Endothelial cell (in vitro differentiated cells): ENCODE measurements at places on chromosomes 4 and X.

DNA sequence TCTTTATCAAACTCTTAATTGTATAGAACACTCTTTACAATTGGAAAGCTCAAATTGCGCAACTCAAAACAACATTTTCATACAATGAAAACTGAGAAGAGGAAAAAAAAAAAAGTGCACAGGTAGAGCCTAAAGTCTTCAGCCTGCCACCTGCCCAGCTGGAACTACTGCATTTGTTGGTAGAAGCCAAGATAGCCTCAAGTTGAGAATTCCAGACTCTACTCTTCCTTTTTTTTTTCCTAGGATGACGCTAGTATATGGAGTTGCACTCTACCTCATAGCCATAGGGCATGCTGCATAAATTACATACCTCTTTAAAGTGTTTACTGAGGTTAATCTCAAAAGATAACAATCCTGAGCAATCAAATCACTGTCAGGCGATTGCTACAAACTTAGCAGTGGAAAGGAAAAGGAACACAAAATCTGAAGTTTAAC is 13.6 kb downstream of the ABCG2 start:
- DNase-seq, result no peak

DNA sequence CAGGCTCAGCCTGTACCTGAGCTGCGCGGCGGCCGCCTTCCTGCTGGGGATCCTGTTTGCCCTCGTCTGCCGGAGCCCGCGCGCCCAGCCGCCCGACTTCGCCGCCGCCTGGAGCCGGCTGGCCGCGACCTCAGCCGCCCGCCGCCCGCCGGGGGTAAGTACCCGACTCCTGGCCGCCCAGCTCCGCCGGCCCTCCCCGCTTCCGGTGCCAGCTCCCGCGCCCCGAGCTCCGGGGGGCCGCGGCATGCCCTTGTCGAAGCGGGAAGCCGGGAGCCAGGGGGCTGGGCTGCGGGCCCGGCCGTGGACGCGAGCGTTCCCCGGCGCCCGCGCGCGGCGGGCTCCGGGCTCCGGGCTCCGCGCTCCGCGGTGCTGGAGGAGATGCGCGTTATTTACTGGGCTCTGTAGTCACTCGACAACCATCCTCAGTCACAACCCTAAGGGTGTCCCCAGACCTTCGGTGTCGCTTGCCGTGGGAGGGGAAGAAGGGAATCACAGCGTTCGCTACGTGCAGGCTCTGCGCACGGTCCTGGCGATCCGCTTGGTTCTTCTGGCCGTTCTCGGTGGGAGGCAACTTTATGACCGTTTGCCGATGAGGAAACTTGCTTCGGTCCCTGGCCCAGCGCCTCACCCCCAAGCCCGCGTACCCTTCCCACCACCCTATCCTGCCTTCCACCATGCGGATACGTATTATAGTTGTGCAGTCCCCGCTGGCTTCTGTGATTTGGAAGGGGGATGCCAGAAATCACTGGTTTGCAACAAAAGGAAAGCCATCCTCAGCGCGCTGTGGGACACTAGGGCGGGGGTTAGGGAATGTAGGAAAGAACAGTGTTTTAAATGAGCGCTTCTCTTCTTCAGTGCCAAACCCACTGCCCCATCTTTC is 944 bp downstream of the SNX25 start:
- peak; percentile 62 for DNase-seq

DNA sequence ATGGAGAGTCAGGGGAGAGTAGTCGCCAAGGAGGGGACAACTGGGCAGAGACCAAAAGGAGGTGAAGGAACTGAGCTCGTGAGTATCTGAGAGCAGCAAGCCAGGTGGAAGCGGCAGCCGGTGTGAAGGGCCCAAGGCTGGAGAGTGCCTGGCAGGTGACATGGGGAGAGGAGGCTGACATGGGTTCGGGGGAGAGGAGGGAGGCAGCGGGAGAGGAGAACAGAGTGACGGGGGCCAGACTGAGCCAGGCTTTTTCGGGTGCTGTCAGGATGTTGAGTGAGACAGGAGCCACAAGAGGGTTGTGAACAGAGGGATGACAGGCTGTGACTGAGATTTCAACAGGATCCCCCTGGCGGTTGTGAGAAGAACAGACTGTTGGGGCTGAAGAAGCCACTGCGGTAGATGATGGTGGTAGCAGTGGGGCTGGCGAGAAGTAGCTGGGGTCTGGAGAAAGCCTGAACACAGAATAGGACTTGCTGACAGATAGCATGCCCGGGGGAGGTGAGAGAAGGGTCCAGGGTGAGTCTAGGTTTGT is 5.7 kb downstream of the ELK1 start:
- DNase-seq, result no peak

- peak; percentile 11 for DNase-seq
These were observed 72.8 kb downstream of the SLC9A7 start for GRCh38 chrX:46686003-46686645.

- DNase-seq, result no peak
These were observed 29.7 kb downstream of the DCX start for GRCh38 chrX:111382277-111382676.

- no peak for DNase-seq
These were observed 105.8 kb upstream of the CBR4 start for GRCh38 chr4:169115897-169116254.

DNA sequence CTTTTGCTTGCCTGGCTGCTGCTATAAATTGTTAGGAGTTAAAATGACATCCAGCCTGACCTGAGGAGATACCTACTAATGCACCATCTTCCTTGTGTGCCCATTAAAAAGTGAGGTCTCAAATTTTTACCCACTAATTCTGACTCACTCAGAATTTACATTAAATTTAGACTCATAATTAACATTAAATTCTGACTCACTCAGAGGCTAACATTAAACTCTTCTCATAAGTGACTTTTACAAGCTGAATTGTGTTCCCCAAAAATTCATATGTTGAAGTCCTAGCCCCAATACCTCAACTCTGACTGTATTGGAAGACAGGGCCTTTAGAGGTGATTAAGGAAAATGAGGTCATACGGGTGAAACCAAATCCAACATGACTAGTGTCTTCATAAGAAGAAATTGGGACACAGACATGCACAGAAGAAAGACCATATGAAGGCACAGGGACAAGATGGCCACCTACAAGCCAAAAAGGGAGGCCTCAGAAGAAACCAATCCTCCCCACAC is 11.8 kb downstream of the CASP6 start:
- DNase-seq, result no peak

- no peak for DNase-seq
These were observed 255.9 kb downstream of the SPRY1 start for GRCh38 chr4:123652476-123652875.

DNA sequence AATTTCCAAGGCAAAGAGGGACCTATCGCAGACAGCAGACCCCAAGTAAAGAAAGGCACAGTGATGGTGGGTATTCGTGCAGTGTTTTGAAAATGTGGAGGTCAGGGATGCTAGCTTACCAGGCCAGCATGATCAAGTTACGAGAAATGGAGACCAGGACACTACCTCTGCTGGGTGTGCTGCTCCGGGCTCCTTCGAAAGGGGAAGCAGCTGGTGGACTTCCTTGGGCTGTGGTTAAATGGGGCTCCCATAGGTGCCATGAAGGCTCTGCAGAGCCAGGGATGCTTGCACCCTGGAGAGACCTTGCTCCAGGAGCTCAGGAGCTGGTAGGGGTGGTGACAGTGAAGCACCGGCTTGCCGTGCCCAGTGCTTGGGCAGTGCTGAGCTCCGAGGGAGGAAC is 68.8 kb downstream of the TBL1X start:
- no peak for DNase-seq

- no peak for DNase-seq
These were observed 4.7 kb downstream of the THAP9 start for GRCh38 chr4:82905205-82905604.

- DNase-seq, result no peak
These were observed 1075.0 kb upstream of the TENM3 start for GRCh38 chr4:181168011-181168805.

DNA sequence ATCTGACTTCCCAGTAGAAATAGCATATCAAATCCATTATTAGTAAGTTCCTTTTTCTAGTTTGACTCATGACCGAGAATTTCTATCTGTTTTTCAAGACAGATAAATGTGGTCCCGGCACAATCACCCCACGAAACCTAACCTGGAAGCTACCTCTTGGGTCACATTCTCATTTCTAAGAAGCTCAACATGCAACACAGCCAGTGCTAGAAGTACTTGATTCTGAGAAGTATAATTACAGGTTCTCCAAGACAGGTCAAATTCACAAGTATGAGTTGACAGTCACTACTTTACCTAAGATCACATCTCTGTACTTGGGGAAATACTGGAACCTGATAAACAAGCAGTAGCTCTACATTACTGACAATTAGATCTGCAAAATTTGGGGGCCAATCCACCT is 54.0 kb upstream of the PLAC1 start:
- DNase-seq, result no peak

DNA sequence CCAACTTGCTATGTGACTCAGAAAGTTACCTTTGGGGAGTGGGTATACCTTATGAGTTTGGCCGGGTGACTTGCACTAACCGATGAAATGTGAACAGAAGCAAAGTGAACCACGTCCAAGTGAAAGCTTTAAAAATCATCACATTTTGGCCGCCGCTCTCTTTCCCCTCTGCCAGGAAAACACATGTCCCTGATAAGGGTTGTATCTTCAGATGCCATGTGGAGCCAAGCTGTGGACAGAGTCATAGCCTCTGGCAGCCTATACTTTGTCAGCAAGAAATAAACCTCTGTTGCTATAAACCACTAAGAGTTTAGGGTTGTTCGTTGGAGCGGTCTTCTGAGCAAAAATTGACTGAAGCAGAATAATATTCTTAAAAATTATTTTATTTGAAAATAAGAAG is 92.3 kb downstream of the PRDM5 start:
- no peak for DNase-seq

DNA sequence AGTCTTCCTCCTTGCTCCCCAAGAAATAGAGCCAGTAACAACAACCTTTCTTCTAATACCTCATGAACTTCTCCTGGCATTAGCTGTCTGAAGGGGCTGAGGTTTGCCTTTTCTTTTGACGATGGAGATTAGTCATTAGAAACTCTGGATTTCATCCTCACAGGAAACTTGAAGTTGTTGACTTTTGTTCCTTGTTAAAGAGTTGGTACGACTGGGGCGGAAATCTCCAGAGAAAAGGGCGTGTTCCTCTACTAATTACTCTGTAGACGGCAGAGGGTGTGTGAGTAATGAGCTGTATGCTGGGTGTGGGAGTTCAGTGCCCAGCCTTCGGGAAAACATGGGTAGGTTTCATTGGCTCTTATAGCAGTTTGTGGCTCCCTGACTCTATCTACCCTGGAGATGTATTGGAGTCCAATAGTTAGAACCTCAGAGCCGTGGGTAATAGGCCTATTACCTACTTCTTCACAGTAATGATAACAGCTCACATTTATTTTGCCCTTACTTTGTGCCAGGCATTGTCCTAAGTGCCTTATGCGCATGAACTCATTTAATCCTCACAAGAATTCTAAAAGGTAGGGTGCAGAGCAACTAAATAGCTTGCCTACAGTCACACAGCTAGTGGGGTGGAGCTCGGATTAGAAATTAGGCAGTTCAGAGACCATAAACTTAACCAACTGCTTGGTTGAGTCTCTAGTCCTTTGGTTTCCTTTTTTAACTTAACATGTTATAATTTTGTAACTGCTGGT is 23.4 kb downstream of the TMEM164 start:
- DNase-seq, result no peak

DNA sequence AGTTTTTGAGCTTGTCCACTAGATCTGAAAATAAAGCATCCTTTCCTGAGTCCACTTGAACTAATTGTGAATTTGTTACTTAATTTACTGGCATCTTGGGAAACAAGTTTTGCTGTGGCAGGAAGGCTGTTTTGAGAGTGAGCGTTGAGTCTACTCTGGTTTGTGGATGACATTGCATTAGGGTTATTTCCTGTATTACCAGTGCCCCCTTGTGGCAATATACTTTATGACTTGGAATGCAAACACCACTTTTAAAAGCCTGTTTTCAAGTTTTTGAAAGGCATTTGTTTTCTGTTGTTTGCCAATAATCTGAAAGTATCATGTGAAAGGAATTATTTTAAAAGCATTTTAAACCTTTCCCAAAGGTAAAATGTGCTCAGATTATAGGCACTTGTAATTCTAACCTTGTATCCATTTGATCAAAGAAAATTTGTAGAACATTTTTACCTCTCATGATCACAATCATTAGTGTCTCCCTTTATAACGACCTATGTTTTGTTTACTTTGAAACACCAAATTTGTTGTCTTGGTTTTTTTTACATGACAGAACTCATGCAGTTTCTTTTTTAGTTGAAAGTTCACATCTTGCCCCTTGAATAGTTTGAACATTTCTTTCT is 18.0 kb upstream of the CYP2U1 start:
- peak; percentile 64 for DNase-seq

- no peak for DNase-seq
These were observed 27.0 kb upstream of the LNX1 start for GRCh38 chr4:53618321-53618720.

GRCh38 chr4:156961196-156962057 is 10.2 kb downstream of the PDGFC start:
- no peak for DNase-seq

DNA sequence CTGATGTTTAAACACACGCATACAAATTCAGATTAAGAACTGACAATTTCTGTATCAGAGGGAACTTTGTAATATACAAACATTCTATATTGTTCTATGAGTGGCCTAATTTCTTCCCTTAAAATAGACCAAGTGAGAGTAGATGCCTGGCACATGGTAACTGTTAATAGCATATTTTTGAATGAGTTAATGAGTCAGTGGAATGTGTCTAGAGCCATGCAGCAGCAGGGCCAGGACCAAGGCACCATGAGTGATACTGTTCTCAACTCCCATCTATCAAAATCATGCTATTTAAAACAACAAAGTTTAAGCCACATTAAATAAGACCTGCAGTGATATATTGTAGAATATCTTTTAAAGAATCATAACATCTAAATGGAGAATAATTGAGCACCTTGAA is 98.3 kb downstream of the ARHGAP24 start:
- DNase-seq, result no peak

DNA sequence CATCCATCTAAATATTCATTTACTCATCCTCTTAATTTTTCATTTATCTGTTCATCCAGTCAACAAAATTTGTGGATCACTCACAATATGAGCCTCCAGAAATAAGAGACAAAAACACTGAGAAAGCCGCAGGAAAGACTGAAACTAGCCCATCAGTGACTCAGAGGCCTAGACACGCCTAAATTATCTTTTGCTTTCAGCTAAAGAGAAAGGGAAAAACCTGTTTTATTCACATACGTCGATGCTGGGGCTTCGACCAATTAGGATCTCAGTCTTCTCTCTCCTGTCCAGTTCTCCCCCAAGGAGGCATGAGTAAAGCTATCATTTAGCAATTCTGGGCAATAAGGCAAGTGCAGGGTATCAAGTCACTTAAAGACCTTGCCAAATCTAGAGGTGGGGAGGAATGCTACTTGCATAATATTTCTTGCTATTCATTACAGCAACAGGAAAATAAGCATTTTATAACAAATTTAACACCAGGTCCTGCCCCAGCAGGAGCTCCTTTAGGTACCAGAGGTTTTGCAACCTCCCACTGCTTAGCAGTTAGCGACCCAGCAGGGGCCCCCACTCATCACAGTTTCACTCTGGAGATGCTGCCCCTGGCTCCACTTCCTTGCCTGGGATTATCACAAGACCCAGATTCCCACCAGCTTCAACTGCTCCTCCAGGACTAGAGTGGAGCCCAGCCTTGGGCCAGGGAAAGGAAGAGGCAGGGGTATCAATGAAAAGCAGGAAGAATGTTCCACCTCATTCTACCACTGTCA is 30.1 kb upstream of the TMEM154 start:
- peak; percentile 7 for DNase-seq

GRCh38 chr4:150497612-150498011 is 84.3 kb upstream of the MAB21L2 start:
- DNase-seq, result no peak
